HFFc6 (cell line): ENCODE measurements at places on chromosomes 6 and 20.

DNA sequence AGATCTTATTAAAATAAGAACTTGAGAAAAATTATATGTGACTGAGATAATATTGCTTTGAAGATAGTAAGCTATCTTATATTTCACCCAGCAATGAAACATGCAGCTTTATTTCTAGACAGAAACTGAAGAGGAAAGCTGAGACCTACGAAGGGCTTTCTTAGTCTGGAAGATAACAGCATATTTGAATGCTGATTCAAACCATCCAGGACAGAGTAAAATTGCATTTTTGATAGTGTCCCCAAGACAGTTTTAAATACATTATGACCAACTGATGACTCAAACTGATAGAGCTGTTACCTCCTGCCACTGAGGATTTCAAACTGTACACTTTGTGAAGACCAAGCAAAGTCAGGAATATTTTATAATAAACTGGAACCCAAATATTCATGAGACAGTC lies 409.6 kb downstream of the GRIK2 start:
- peaks cover 63% of the 10 kb centered on the region for H3K4me1 ChIP-seq
- H3K27ac ChIP-seq = peak overlapping the region; percentile 54; the same call in 1 of the 2 replicates
- DNase-seq = peak; percentile 28
- no peaks in the 10 kb centered on the region for H3K27me3 ChIP-seq
- peaks cover 11% of the 10 kb centered on the region for H3K36me3 ChIP-seq
- no peak overlapping the region for H3K4me3 ChIP-seq

DNA sequence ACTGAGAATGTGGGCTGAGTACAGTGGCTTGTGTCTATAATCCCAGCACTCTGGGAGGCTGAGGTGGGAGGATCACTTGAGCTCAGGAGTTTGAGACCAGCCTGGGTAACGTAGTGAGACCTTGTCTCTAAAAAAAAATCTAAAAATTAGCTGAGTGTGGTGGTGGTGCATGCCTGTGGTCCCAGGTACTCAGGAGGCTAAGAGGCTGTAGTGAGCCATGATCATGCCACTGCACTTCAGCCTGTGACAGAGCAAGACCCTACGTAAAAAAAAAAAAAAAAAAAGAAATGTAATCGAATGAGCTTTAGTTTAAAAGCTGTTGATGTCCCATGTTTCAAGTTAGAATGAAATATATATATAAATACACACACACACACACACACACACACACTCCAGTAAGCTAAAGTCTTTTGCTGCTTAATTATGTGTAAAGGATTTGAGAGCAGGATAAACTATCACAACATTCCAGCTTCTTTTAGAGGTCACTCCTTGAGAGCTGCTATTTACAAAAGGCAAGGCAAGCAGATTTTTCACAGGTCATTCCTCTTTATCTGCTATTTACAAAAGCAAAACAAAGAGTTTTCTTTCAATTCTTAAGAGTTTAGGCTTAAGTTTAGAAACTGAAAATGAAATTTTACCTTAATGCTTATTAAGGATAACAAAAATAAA lies 4.7 kb upstream of the MICAL1 start:
- no peak for DNase-seq
- no peak overlapping the region for H3K27ac ChIP-seq
- H3K27me3 ChIP-seq = peaks cover 4% of the 10 kb centered on the region
- H3K36me3 ChIP-seq = peaks cover 16% of the 10 kb centered on the region

DNA sequence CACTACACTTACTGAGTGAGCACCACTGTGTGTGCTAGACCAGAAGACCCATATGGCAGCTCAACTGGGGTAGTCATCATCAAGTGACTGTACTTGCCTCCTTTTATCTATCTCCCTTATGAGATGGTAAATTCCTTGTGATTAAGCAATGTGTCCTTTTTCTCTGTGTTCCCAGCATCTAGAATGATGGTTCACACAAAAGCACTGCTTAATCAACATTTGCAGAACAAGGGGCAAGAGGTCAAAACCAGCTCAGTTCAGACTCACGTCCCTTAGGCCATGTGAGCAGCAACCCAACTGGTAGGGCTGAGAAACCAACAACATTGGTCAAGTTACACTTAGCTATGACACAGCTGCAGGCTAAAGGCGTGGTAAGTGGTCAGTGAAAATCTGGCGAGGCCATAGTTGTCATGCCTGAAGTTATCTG lies 10.0 kb downstream of the TRAM2 start:
- H3K27ac ChIP-seq = peak overlapping the region; percentile 98
- peak; percentile 100 for DNase-seq
- peaks cover 56% of the 10 kb centered on the region for H3K36me3 ChIP-seq
- peaks cover 99% of the 10 kb centered on the region for H3K4me1 ChIP-seq

DNA sequence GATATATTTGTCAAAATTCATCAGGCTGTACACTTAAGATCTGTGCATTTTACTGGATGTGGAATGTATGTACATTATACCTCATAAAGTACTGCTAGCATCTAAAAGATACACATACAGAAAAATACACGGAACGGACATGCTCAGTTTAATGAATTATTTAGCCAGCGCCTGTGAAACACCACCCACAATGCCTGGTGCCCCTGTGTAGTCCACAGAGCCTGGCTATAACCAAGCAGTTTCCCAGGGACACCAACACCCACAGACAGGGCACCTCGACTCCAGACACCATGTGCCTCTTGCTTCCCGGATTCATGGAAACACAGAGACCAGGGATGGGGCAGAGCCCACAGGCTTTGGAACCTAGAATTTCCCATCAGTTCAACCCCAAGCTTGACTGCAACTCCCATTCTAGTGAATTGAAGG lies 17.4 kb upstream of the ARMC12 start:
- no peak overlapping the region for H3K4me3 ChIP-seq
- no peak overlapping the region for H3K27ac ChIP-seq
- DNase-seq = no peak
- H3K4me1 ChIP-seq = peaks cover 16% of the 10 kb centered on the region
- peaks cover 11% of the 10 kb centered on the region for H3K27me3 ChIP-seq
- no peaks in the 10 kb centered on the region for H3K36me3 ChIP-seq

- H3K27ac ChIP-seq = peak overlapping the region; percentile 71
- H3K4me3 ChIP-seq = peak overlapping the region; percentile 37; the same call in 1 of the 2 replicates
- no peaks in the 10 kb centered on the region for H3K36me3 ChIP-seq
These were observed 69.4 kb downstream of the CPNE5 start for GRCh38 chr6:36769676-36770499.

DNA sequence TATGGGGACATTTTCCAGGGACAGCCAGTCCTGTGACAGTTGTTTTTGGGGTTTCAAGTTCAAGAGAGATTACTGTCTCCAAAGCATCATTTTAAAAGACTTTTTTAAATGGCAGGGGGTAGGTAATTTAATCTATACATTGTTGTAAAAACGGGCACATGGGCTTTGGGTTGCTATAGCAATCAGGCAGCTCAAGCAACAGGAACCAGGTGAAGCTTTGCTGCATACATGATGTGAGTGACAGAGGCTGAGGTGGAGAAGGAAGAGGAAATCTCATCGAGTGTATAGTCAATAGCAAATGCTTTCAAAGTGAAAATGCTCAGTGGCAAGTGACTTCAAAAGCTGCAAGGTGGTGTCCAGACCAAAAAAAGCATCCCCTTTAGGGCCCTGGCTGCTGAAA lies 277.4 kb upstream of the JAG1 start:
- H3K27ac ChIP-seq = no peak overlapping the region
- H3K36me3 ChIP-seq = no peaks in the 10 kb centered on the region
- H3K27me3 ChIP-seq = peaks cover 2% of the 10 kb centered on the region; the same call in 1 of the 2 replicates
- no peak for DNase-seq

DNA sequence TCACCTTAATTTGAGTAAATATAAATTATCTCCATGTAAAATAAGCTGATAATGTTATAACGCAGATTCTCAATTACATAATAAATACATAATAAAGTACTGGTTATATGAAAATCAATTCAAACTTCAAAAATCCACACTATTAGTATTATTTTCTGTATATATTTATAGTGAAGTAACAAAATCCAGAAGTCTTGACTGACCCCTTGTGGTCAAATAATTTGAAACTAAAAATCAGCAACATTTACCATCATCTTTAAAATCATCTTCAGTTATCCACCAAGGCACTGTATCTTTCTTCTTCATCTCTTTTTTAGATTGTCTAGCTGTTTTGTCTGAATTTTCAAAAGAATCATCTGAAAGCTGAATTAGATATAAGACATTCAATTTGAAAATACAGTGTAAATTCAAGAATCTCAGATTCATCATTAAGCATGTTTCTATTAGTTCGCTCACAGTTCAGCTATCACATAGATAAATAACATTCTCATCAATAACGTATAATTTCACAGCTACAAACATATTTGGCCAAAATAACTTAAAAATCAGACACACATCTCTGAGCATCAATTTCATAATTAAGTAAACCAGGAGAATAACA lies 6.5 kb downstream of the CEP162 start:
- H3K36me3 ChIP-seq = no peaks in the 10 kb centered on the region
- no peaks in the 10 kb centered on the region for H3K27me3 ChIP-seq
- no peak overlapping the region for H3K27ac ChIP-seq

DNA sequence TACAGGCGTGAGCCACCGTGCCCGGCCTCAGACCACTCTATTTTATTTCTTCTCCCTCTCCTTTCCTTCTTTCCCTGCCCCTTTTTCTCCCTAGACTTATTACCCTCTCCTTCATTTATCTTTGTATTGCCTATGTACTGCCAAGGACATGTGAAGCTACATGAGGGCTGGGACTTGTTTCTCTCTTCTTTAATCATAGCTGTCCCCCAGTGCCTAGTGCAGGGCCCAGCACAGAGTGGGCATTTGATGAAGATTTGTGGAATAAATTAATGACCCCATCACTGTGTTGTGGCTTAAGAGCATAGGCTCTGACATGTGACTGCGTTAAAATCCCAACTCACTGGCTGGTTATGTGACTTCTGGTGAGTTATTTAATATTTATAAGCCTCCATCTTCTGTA lies 6.0 kb downstream of the DOK5 start:
- DNase-seq = no peak
- no peak overlapping the region for H3K4me3 ChIP-seq
- H3K27ac ChIP-seq = no peak overlapping the region
- H3K27me3 ChIP-seq = 0 out of 2 replicates have a peak, but pooled peaks cover 3% of the 10 kb centered on the region
- H3K4me1 ChIP-seq = no peaks in the 10 kb centered on the region

DNA sequence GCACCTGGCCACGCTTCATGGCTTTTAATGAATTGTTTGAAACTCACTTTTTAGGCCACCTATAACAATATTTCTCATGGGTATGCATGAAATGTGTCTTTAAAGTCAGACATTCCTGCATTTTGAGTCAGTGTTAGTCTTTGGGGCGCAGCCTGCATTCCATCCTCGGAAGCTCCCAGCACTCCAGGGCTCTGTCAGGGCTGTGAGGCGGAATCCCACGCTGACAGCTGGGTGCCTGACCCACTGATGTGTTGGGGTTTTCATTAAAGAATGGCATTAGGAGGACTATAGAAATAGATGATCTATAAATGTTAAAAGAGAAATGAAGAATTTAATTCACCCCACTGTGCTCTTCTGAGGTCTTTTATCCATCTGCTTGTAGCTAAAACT lies 16.2 kb upstream of the CLDN20 start:
- H3K27me3 ChIP-seq = peaks cover 6% of the 10 kb centered on the region
- peak; percentile 82 for DNase-seq
- H3K4me1 ChIP-seq = peaks cover 40% of the 10 kb centered on the region
- peak overlapping the region; percentile 90 for H3K27ac ChIP-seq
- peak overlapping the region; percentile 66 for H3K4me3 ChIP-seq
- H3K36me3 ChIP-seq = peaks cover 37% of the 10 kb centered on the region

DNA sequence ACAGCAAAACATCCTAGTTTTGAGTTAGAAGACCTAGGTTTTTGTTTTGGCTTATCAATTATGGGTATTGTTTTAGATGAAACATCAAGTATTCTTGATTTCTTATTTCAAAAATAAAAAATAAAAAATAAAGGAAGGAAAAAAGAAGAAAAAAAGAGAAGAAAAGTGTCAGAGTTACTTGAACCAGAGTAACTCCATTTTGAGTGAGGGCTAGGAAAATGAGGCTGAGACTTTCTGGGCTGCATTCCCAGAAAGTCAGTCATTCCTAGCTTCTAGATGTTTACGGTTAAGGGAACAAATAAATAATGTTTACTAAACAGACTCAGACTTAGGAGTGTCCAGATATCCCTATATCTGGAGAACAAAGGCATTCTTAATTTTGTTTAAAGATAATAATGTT lies 45.3 kb upstream of the HFE start:
- no peak overlapping the region for H3K4me3 ChIP-seq
- DNase-seq = no peak
- peaks cover 31% of the 10 kb centered on the region for H3K4me1 ChIP-seq
- no peak overlapping the region for H3K27ac ChIP-seq
- peaks cover 16% of the 10 kb centered on the region for H3K27me3 ChIP-seq
- no peaks in the 10 kb centered on the region for H3K36me3 ChIP-seq

DNA sequence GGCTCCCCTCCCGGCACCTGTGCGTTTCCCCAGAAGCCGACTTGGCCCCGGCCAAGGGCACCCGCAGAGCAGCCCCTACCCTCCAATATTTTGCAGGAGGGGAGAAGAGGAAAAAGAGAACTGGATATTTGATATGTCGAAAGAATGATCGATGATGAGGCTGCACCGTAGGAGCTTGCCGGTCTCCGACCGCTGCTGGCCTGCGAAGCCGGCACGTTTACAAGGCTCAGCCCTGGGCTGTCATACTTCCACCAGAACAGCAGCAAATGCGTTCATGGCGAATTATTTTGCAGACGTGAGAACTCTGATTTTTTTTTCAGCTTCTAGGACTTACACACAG lies 296.7 kb downstream of the TFAP2C start:
- H3K4me3 ChIP-seq = no peak overlapping the region
- H3K4me1 ChIP-seq = no peaks in the 10 kb centered on the region
- H3K27me3 ChIP-seq = peaks cover 18% of the 10 kb centered on the region
- DNase-seq = no peak
- H3K27ac ChIP-seq = no peak overlapping the region

GRCh38 chr6:132130626-132131298 lies 179.6 kb upstream of the CCN2 start:
- H3K4me3 ChIP-seq = peak overlapping the region; percentile 73; the same call in 1 of the 2 replicates
- peak overlapping the region; percentile 99 for H3K27ac ChIP-seq
- DNase-seq = no peak
- no peaks in the 10 kb centered on the region for H3K27me3 ChIP-seq
